Thymus (tissue), 14 donors: ENCODE measurements at places on chromosomes 5 and 9.

DNA sequence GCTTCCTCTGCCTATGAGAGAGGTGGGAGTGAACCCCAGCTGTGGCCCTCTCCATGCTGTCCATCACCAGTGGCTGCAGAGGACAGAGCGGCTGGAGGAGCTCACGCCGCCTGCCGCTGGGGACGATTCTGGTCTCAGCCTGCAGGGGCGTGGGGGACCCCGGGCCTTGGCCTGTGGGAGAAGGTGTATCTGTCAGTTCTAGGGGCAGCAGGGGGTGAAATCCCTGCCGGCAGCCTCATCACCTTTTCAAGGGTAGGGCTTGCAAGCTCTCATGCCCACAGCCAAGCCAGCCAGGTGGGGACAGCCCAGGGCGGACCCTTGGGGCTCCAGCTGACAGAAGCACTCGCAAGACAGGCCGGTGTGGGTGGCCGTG, 80.2 kb downstream of the TSPAN17 start:
- DNase-seq, result no peak

- DNase-seq, result no peak
These were observed 180.3 kb upstream of the ADRA1B start for GRCh38 chr5:159735749-159736660.

GRCh38 chr5:40572391-40572790, 107.3 kb upstream of the PTGER4 start:
- DNase-seq, result no peak

DNA sequence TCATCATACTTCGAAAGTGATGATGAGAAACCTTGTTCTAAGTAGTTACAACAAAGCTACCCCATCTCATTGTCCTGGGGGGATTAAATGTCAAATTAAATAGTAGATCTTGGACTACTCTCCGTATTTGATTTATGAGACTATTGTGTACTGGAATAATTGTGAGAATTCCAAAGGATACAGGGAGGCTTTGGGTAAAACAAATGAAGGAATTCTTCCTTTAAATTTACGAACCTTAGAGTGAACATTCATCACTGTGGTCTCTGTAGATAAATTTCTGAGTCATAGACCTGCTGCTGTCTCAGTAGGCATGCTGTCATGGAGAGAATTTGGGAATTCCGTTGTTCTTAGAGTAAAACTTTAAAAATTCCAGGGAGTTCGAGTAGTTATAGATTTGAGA, 836.2 kb downstream of the DNAH5 start:
- no peak for DNase-seq

DNA sequence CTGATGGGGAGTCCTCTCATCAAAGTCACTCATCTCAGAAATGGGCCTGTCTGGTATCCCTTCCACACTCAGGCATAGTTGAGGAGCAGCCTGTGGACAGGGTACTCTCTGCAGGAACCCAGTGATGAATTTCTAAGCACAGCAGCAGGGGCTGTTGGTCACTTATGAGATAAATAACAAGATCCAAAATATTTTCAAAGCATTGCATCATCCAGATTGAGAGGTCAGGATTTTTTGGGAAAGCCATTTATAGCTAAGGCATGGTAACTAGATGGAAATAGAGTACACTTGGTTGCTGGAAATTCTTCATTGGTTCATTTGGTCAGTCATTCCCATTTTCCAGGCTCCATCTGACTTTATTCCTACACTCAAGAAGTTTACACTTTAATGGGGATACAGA, 246.8 kb upstream of the RAI14 start:
- no peak for DNase-seq

DNA sequence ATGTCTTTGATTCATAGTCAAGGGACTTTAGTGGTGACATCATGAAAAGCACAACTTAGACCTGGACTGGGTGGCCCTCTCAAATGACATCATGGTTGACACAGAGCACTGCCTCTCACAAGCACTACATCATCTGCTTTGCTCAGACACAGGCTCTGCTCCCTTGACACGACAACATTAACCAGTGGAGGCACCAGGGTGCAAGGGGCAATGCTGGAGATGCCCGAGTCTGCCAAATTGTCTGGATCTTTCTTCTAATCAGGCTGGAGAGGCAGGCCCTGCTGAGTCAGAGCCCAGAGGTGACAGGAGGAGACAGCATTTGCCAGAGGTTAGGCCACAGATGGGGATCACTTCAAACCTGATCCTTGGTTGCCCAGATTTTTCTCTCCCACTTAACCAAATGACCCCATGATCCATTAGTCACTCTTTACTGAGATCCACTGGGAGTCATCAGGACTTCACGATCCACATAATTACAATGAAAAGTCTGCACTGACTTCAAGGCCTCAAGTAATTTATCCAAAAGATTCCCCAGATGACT, 174.4 kb downstream of the SLIT3 start:
- no peak for DNase-seq

DNA sequence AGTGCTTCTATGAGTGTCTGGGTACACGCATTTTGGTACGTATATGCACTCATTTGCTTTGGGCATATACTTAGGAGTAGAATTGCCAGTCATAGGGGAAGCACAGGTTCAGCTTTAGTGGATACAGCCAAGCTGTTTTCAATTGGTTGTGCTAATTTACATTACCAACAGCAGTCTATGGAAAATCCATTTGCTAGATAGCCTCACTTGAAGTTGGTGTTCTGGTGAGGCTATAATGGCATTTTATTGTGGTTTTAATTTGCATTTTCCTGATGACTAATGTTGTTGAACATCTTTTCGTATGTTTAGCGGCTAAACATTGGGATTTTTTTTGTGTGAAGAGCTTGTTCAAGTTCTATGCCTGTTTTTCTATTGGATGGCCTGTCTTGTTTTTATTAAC, 76.8 kb upstream of the ANKH start:
- no peak for DNase-seq

DNA sequence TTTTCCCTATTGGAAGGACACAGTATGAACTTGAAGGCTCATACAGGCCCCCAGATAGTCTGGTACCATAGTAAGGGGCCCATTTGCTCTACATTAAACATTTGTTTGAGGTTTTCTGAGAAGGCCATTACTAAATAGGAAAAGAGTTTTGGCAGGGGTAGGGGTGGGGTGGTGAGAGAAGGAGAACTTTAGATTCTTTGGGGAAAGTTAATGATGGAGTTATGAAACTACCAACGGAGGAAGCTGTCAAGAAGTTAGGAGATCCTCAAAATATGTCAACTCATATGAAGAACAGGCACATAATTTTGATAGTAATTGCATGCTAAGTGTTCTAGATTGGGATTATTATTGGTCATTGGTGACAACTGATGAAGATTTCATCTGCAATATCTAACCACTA, 114.7 kb downstream of the TAF11L14 start:
- no peak for DNase-seq

GRCh38 chr9:13181652-13182051, 97.8 kb downstream of the MPDZ start:
- no peak for DNase-seq

DNA sequence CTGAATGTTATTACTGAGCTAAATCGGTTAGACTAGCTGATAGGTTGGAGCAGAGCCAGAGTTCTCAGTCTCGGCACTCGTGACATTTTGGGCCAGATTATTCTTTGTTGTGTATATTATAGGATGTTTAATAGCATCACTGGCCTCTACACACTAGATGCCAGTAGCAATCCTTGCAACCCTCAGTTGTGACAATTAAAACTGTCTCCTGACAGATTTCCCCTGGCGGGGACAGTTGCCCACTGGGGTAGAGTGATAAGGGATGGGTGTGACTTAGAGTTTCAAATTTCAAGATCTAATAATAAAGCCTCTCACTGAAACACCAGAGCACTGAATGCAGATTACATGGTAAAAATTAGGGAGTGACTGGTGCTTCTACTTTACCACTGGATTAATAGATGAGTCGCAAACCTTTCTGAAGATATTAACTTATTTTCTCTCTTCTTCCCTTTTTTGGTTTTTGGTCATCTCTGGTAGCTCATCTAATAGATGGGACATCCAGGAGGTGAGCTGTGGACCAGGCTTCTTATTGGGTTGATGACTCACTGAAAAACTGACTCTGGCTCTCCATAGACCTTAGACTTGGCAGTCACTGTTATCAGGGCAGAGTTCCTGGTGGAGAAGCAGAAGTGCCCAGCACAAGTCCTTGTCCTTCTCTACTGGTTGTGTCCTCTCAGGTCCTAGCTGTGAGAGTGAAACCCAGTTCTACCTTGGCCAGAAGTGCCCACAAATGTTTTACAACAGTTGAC, 150.3 kb downstream of the UNC13B start:
- DNase-seq, result no peak

DNA sequence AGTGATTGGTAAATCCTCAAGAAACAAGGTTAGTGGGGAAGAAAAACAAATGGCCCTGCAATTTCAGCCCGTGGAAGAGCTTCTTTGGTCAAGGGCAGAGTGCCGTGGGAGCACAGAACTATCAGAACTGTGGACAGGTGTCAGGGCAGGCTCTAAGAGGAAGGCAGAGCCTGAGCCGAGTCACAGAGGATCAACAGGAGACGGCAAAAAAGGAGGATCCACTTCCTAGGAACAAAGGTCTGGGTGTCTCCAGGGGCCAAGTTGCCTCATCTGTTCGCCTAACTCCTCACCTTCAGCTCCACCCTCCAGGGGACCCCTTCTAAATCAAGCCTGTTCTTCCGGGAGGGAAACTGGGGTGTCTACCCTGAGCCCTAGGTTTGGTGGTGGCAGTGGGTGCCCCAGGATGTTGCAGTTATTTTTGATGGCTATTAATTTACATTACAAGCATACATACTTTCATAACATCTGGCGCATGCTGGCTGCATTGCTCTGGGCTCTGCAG, 88.0 kb downstream of the FEM1C start:
- DNase-seq, result no peak

- DNase-seq, result no peak
These were observed 9.8 kb downstream of the LURAP1L start for GRCh38 chr9:12784461-12785259.

- no peak for DNase-seq
These were observed 84.8 kb downstream of the GTF3C4 start for GRCh38 chr9:132755096-132755495.

DNA sequence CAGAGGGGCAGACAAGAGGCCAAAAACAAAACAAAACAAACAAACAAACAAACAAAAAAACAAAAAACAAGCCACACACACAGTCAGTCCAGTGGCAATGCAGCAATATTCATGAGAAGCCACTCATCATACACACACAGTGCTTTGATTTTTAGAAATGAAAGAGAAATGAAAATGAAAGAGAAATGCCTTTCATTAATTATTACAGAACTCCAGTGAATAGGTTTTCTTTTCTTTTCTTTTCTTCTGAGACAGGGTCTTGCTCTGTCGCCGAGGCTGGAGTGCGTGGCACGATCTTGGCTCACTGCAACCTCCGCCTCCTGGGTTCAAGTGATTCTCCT, 36.9 kb downstream of the SPRY4 start:
- DNase-seq, result no peak

DNA sequence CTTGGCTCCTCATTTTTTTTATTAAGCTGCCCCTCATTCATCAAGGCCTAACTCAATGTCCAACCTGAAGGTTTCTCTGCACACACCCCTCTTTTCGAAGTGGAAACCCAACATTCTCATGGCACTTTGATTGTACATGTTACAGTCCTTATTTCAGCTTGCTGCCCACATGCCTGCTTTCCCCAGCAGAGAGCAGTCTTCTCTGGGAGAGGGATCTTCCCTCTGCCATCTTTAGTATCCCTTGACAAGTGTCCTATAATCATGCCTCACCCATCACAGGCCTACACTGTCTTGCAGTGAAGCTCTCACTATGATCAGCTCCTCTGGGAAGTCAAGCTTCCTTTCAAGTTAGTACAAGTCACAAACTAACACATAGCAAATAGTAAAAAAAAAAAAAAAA, 175.1 kb downstream of the ACER2 start:
- DNase-seq, result no peak

DNA sequence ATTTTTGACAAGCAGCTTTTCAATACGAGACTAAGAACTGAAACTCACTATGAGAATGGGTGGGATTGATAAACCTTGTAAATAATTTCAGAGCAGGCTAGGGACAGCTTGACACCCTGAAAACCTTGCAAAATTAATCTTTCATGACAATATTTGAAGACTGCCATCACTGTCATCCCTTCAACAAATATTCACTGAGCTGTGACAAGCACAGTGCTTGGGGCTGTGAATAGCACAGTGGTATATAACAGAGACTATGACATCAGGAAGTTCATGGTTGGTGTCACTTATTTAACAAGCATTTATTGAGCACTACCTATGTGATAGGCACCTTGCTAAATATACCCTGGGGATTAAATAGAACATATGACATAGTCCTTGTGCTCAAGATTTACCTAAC, 741.0 kb upstream of the RIOK2 start:
- no peak for DNase-seq

- DNase-seq, result peak; percentile 78
These were observed at the start of gene FAM163B for GRCh38 chr9:133609311-133610098. FAM163B (minus strand) TSS chr9:133609389; CDS start chr9:133580223, 29,166 bp downstream.

- DNase-seq, result no peak
These were observed 26.4 kb upstream of the TYRP1 start for GRCh38 chr9:12666813-12667212.

DNA sequence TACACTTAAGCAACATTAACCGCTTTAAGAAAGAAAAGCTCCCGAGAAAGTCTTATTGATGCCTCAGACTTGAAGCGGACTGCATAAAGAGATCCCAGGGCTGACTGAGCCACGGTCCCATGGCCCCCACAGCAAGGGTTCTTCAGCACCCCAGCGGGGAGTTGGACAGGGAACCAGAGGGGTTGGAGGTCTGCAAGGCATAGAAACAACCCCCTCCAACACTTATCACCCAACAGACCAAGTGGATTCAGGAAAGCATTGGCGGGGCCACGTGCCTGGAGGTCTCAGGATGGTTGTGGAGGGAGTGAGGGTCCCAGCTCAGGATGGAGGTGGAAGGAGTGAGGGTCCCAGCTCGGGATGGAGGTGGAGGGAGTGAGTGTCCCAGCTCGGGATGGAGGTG, 143.7 kb upstream of the IRX2 start:
- DNase-seq, result no peak

GRCh38 chr5:36679221-36679989, 73.0 kb downstream of the SLC1A3 start:
- DNase-seq, result no peak

GRCh38 chr9:15722888-15723287, 170.0 kb downstream of the CCDC171 start:
- DNase-seq, result no peak

GRCh38 chr9:34276772-34277171, 52.3 kb downstream of the KIF24 start:
- DNase-seq, result no peak

DNA sequence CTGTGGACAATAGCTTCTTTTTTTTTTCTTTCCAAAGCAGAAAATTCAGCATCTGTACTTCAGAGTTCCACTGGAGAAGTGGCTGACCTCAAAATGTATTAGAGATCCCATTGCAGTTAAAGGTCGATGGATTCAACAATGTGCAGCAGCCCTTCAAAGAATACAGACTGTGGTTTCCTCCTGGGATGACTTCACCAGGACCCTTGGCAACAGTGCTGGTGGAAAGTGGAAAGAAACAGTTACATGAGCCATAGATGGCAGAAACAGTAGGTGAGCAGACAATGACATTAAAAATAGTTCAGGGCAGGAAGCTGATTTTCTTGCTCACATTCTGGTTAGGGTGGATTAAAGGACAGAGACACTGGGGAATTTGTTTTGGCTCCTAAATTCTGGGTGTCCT, 62.4 kb downstream of the SLC28A3 start:
- no peak for DNase-seq
